ENCODE measurements at places on chromosomes 13 and 19.

DNA sequence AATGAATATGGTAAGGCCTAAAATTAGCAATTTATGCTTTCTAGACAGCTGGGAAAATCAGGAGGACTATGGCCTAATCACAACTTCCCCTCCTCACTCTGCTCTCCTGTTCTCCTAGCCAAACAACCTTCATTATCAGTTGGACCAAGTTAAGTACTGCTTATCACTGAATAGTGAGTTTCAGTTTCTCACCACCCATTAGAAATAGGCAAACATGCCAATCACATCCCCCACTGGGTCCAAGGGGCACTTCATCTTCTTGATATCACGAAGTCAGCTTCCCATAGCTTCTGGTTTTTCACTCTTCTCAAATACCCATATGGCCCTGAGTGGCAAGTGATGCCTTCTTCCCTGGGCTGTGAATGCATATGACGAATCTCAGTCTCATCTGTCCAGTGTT, 689.6 kb downstream of the SLITRK5 start:
- DNase-seq = no peak
- no peaks in the 10 kb centered on the region for H3K36me3 ChIP-seq
- no peaks in the 10 kb centered on the region for H3K4me1 ChIP-seq

GRCh38 chr13:22061806-22062391, 391.0 kb downstream of the FGF9 start:
- H3K27ac ChIP-seq = peak overlapping the region; percentile 90
- H3K4me1 ChIP-seq = peaks cover 50% of the 10 kb centered on the region
- DNase-seq = peak; percentile 49

GRCh38 chr19:13089139-13089856, 13.4 kb downstream of the LYL1 start:
- no peak overlapping the region for H3K4me3 ChIP-seq
- H3K4me1 ChIP-seq = no peaks in the 10 kb centered on the region
- DNase-seq = no peak

- no peak overlapping the region for H3K27ac ChIP-seq
- no peaks in the 10 kb centered on the region for H3K27me3 ChIP-seq
- DNase-seq = no peak
- H3K4me1 ChIP-seq = no peaks in the 10 kb centered on the region
These were observed 2074.5 kb upstream of the PCDH20 start for GRCh38 chr13:63490149-63490548.

DNA sequence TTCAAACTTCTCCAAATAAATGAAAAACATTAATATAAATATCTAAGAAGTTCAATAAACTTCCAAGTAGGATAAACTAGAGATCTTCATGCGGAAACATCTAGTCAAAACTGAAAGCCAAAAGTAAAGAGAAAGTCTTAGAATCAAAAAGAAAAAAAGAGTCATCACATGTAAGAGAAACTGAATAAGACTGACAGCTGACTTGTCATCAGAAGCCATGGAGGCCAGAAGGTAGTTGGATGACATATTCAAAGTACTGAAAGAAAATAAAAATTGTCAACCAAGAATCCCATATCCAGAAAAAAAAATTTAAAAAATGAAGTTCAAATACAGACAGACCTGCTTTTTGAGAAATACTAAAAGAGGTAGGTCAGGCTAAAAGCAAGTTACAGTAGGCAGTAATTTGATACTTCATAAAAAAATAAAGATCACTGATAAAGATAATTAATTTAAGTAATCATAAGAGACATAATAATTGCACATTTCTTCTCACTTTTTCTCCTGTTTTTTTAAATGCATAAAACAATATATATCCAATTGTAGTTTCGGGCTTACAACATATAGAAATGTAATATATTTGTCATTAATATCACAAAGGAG, 327.6 kb upstream of the PCDH9 start:
- H3K27ac ChIP-seq = no peak overlapping the region
- no peak for DNase-seq
- no peak overlapping the region for H3K4me3 ChIP-seq
- H3K36me3 ChIP-seq = no peaks in the 10 kb centered on the region
- no peaks in the 10 kb centered on the region for H3K4me1 ChIP-seq
- no peaks in the 10 kb centered on the region for H3K27me3 ChIP-seq

GRCh38 chr13:101623470-101624209, 171.2 kb downstream of the ITGBL1 start:
- no peak for DNase-seq
- no peaks in the 10 kb centered on the region for H3K27me3 ChIP-seq
- peak overlapping the region; percentile 81 for H3K27ac ChIP-seq
- H3K4me3 ChIP-seq = peak overlapping the region; percentile 17
- H3K4me1 ChIP-seq = peaks cover 51% of the 10 kb centered on the region
- no peaks in the 10 kb centered on the region for H3K36me3 ChIP-seq

- no peak for DNase-seq
- H3K36me3 ChIP-seq = peaks cover 11% of the 10 kb centered on the region
- peaks cover 17% of the 10 kb centered on the region for H3K4me1 ChIP-seq
- no peak overlapping the region for H3K4me3 ChIP-seq
These were observed 9.8 kb upstream of the MZF1 start for GRCh38 chr19:58582985-58583384.

GRCh38 chr19:10173527-10173926, 21.2 kb downstream of the DNMT1 start:
- H3K4me1 ChIP-seq = peaks cover 16% of the 10 kb centered on the region
- H3K27ac ChIP-seq = no peak overlapping the region
- no peaks in the 10 kb centered on the region for H3K27me3 ChIP-seq
- no peak overlapping the region for H3K4me3 ChIP-seq
- no peak for DNase-seq

DNA sequence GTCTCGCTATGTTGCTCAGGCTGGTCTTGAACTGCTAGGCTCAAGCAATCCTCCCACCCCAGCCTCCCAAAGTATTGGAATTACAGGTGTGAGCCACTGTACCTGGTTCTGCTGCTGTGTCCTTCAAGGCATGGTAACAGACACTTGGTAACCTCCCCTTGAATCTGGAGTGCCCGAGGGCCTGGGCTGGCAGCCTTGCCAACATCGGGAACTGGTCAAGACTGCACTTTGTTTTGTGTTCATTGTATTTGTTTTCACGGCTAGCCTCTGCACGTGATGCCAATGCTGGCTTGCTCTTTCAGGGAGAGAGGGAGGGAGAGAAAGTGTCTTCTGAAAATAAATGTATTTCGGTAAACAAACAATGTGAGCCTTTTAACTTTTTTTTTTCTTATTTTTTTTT, 12.0 kb downstream of the CERS4 start:
- peaks cover 2% of the 10 kb centered on the region for H3K36me3 ChIP-seq
- no peak for DNase-seq
- H3K4me1 ChIP-seq = no peaks in the 10 kb centered on the region
- H3K4me3 ChIP-seq = no peak overlapping the region
- H3K27ac ChIP-seq = no peak overlapping the region
- H3K27me3 ChIP-seq = no peaks in the 10 kb centered on the region

DNA sequence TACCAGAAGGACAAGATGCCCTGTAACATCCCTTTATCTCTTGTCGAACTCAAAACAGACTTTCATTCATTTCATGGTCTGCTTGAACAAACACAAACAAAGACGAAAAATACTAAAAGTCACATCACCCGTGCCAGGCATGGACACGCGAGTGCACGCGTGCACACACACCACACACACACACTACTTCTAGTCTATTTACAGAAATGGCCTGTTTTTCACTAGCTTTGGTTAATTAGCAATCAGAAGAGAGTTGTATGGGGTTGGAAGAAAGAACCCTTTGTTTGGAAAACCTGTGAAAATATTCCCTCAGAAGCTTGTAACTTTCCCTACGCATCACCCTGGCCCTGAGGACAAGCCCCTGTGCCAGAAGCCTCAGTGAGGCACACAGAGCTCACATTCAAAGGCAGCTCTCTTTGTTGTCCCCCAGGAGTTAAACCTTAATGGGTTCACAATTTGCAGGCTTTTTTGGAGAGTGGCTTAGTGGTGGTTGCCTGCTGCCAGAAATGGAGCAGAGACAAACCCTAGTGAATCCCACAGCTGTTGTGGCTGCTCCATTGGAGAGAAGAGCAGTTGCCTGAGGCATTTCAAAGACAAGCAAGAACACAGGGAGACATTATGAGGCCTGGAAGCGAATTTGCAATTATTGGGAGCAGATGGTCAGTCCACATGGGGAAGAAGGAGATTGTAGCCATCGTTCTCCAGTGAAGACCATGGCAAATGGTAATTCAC, 55.9 kb downstream of the STARD13 start:
- H3K27ac ChIP-seq = no peak overlapping the region
- peaks cover 3% of the 10 kb centered on the region for H3K4me1 ChIP-seq
- no peak for DNase-seq
- H3K27me3 ChIP-seq = no peaks in the 10 kb centered on the region

- no peak overlapping the region for H3K4me3 ChIP-seq
- no peak for DNase-seq
- no peak overlapping the region for H3K27ac ChIP-seq
- peaks cover 6% of the 10 kb centered on the region for H3K27me3 ChIP-seq
- H3K36me3 ChIP-seq = no peaks in the 10 kb centered on the region
These were observed 36.6 kb upstream of the POMP start for GRCh38 chr13:28622286-28622685.

DNA sequence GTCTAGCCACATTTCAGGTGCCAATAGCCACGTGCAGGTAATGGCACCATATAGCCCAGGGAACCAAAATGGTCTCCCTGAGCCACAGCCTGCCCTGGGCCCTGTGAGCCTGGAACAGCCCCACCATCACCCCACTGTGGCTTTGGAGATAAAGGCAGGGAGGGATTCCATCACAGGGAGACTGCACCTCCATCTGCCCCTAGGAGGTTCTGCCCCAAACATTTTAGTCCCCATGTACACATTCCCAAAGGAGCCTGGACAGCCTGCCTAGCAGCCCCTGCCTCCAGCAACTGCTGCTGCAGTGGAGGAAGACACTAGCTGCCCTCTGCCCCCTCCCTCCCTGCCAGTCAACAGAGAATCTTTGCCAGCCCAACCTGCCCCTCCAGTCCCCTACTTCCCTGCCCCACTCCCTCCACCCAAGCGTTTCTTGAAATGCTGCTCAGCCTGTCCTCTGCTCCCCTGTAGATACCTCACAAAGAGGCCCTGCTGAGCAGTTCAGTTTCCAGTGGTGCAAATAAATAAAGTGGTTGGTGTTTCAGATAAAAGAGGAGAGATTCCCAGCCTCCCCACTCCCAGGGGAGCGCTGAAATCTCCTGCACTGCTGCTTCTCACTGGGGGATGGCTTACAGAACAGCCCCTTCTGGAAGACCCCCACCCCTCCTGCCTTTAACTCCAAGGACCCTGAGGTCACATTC, 921.8 kb downstream of the UQCRFS1 start:
- H3K4me3 ChIP-seq = no peak overlapping the region
- H3K4me1 ChIP-seq = no peaks in the 10 kb centered on the region
- no peak for DNase-seq
- H3K27me3 ChIP-seq = no peaks in the 10 kb centered on the region

DNA sequence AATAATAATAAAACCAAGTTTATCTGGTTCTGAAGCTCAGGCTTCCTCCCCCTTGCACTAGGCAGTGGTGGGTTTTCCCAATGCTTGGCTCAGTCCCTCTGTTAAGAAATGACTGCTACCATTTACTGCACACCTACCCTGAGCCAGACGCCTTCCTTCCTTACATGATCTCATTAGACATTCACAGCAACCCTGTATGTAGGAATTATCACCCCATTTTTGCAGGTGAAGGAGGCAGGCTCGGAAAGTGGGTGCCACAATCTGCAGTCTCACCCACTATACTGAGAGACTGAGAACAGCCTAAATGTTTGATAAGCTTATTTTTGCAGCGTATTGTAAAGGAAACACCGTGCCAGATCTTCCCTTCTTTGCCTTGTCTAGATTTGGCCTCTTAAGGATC, 18.3 kb upstream of the CACNG8 start:
- no peak for DNase-seq
- H3K27me3 ChIP-seq = peaks cover 29% of the 10 kb centered on the region
- no peak overlapping the region for H3K27ac ChIP-seq
- no peaks in the 10 kb centered on the region for H3K4me1 ChIP-seq
- H3K4me3 ChIP-seq = no peak overlapping the region

DNA sequence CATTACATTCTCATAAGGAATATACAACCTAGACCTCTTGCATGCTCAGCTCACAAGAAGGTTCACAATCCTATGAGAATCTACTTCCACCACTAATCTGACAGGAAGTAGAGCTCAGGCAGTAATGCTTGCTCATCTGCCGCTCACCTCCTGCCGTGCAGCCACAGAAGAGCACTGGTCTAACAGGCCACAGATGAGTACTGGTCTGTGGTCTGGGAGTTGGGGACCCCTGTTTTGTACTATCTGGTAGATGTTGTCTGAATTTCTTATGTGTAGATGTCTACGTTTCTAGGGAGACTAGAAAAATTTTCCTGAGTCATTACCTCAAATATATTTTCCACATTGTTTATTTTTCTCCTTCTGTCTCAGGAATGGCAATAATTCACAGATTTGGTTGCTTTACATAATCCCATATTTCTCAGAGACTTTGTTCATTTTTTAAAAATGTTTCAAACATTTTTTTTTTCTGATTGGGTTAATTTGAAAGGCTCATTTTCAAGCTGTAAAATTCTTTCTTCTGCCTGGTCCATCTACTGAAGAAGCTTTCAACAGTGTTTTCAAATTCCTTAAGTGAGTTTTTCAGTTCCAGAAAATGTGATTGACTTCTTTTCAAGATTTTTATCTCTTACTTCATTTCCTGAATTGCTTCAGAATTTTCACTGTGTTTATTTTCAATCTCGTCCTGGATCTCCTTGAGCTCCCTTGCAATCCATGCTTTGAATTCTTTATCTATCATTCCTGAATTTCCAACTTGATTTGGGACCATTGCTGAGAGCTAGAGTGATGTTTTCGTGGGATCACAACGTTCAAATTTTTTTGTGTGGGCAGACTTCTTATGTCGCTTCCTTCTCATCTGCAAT, 1322.2 kb downstream of the PCDH9 start:
- H3K4me1 ChIP-seq = no peaks in the 10 kb centered on the region
- H3K27me3 ChIP-seq = no peaks in the 10 kb centered on the region
- no peak for DNase-seq

- no peak for DNase-seq
- H3K36me3 ChIP-seq = no peaks in the 10 kb centered on the region
These were observed 201.3 kb upstream of the SLITRK6 start for GRCh38 chr13:86000546-86000945.

GRCh38 chr13:25765266-25765665, 286.6 kb downstream of the SHISA2 start:
- H3K27ac ChIP-seq = no peak overlapping the region
- peaks cover 11% of the 10 kb centered on the region for H3K4me1 ChIP-seq
- H3K36me3 ChIP-seq = peaks cover 2% of the 10 kb centered on the region

All from activated CD8-positive, alpha-beta memory T cell treated with anti-CD3 and anti-CD28 coated beads, Interleukin-2, amount 10 ng/mL, durations not matched to agents 7 days and 5 days (primary cell).